ENCODE measurements at places on chromosomes 5 and 9.

DNA sequence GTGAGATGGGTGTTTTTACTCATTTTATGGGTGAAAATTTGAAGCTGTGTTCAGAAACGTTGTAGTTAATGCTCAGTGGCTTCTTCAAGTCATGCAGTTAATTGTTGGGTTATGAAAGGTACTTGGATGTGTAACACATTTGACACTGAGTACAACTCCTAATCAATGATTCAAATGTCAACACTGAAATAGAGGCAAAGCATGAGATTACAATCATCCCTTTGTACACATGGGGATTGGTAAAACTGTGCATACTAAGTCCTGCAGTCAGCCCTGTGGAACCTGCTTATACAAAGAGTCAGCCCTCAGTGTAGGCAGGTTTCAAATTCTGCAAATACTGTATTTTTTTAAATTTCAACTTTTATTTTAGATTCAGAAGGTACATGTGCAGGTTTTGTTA, 3.3 kb downstream of the ABLIM3 start:
- no peak for DNase-seq

- no peak for DNase-seq
Observed at GRCh38 chr9:33731625-33732024, 63.7 kb upstream of the PRSS3 start.

- no peak for DNase-seq
Observed at GRCh38 chr5:81269751-81270393, 31.5 kb upstream of the ZCCHC9 start.

DNA sequence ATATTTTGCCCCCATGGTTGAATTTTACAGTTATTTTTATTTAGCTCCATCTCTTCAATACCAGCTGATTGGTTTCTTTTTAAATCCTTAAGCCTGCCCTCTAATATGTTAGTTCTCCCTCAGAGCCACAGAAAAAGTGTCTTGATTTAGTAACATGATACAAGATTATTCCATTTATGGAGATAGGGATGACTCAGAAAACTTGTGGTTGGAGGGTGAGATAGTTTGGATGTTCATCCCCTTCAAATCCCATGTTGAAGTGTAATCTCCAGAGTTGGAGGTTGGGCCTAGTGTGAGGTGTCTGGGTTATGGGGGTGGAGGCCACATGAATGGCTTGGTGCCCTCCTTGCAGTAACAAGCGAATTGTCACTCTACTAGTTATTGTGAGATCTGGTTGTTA, 115.7 kb downstream of the FBXO38 start:
- DNase-seq: no peak

DNA sequence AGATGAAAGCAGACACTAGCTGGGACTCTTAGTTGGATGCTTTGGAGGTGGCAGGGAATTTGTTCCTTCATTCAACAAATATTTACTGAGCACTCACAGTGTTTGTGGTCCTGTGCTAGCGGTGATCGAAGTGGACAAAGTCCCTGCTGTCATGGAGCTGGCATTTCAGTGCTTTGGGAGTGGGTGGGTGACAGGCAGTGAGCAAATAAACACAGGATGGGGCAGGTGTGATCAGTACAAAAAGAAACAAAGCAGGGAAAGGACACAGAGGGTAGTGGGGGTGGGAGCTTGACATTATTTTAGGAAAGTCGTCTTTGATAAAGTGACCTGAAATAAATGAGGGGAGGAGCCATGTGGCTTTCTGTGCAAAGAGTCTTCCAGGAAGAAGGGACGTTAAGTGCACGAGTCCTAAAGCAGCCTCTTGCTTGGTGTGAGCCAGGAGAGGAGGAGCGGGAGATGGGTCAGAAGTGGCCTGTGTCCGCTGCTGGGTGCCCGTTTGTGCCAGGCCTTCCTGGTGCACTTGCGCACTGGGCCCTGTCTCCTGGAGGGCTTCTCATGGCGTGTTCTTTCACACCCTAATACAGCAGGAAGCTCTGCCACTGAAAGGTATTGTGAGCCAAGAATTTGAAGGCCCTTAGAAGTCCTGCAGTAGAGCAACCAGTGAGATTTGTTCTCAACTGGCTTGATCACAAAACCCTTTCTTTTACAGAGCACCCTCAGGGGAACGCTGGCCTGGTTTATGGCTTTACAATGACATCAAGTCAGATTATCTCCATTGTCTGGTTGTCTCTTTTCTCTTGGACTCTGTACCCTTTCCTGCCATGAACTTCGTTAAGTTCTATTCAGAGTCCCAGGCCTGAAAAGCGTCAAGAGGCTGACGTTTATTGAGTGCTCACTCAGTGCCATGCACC, 14.8 kb downstream of the NDST1 start:
- no peak for DNase-seq

DNA sequence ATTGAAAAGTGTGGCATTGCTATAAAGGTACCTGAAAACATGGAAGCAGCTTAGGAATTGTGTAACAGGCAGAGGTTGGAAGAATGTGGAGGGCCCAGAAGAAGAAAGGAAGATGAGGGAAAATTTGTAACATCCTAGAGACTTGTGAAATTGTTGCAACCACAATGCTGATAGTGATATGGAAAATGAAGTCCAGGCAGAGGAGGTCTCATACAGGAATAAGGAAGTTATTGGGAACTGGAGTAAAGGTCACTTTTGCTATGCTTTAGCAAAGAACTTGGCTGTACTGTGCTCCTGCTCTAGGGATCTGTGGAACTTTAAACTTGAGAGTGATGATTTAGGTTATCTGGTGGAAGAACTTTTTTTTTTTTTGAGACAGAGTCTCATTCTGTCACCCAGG, 43.5 kb downstream of the PTPDC1 start:
- DNase-seq: no peak

DNA sequence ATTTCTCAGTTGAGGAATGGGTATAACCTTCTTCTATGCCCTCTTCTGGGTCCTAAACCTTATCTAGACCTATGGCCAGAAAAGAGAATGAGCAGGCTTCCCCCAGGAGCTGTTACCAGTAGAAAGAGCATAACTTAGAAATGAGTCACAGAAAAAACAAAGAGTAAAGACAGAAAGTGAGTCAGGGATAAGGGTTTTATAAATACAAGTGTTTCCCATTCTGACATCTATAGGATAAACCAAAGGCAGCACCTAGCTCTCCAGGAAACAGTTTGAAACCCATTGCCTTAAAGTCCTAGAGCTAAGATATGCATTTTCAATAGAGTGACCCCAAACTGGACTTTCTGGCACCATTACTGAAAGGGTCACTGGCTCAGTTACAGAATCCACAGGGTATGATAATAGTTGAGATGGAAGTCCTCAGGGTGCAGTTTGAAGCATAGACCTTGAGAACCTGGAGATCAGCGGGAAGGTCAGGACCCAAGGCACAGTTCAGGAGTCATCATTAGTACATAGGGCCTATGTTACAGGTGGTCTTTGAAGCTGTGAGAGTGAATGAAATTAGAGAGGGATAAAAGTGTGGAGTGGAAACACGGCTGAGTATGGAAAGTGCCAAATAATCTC, 42.7 kb upstream of the LIFR start:
- DNase-seq: no peak

GRCh38 chr9:130810609-130811136, 24.4 kb upstream of the ABL1 start:
- DNase-seq: no peak

DNA sequence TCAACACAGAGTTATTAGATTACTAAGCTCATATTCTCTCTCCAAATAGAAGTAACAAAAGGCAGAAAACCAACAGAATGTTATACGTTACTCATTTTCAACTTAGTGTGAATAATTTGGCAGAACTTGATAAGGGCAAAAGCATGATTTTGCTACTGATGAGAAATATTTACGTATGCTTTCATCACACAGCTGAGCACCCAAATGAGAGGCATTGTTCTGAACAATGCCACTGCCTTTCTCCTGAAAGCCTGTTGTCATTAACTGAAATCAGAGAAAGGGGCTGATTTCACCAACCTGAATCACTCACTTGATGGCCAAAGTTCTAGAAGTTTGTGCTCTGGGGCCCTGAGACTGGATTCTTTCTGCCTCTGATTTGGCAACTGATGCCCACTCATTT, 367.5 kb upstream of the PTGER4 start:
- DNase-seq: no peak

DNA sequence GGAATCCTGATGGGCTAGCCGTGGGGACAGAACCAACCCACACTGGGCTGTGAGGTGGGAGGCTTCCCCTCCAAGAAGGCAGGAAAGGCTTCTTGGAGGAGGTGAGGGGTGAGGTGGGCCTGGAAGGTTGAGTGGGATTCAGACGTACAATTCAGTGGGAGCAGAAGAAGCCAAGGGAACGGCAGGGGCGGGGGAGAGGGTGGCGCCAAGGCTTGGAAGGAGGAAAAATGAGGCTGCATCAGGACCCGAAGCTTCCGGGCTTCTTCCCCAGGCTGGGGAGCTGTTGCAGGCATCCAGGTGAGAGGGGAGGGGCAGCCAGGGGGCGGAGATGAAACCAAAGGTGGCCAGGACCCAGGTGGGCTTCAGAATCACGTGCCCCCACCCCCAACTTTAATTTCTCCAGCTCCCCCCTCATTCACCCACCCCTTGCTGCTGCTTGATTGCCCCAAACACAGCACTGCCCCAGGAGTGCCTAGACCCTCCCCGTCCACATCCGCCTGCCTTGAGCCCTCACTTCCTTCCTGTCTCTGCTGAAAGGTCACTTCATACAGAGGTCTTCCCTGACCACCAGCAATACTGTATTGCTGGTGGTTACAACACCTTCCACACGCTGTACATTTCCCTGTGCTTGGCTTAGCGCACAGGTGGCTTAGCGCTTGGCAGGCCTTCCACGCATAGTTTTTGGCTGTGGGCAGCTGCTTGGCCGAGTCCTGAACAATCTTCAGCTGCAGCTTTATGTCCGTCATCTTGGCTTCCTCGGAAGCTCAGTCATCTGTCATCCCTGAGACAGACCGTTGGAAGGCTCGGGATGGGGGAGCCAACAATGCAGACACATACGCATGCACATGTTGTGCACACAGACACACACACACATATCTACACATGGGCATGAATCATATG, 193.5 kb downstream of the RGS3 start:
- no peak for DNase-seq
